Activated CD4-positive, alpha-beta T cell treated with anti-CD3 and anti-CD28 coated beads, Interleukin-2, amount 50 U/mL, for 16 hours (primary cell): ENCODE measurements at places on chromosomes 2 and 18.
A peak's percentile ranks its signal among the peaks of the same experiment; 100 is the strongest.

DNA sequence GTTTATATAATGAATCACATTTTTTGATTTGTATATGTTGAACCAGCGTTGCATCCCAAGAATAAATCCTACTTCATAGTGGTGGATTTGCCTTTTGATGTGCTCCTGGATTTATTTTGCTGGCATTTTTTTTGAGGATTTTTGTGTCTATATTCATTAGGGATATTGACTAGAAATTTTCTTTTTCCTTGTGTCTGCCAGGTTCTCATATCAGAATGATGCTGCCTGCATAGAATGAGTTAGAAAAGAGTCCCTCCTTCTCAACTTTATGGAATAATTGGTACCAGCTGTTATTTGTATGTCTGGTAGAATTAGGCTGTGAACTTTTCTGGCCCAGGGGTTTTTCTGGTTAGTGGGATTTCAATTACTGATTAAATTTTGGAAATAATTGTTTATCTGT, 457.4 kb upstream of the DSEL start:
- DNase-seq = no peak

- DNase-seq = no peak
These were observed 171.4 kb upstream of the SERPINE2 start for GRCh38 chr2:224210286-224211180.

DNA sequence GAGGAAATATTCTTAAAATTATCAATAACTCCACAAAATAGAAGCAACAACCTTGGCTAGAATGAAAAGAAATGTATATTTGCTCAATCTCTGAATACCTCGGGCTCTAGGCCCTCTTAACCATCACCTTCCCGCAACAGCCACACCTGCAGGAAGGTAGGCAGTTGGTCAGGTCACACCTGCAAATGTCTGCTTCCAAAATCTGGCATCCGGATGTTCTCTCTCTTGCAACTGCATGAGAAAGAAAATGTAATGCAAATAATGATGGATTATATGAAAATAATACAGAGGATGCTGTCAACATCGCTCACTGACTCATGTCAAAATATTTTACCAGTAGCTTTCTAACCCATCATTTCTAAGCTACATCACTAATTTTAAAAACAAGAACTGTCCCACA, 148.3 kb downstream of the SATB2 start:
- DNase-seq = no peak

- DNase-seq = peak; percentile 22
These were observed 140.7 kb downstream of the RNF144A start for GRCh38 chr2:7057865-7058400.

- no peak for DNase-seq
These were observed 56.1 kb downstream of the OSBPL6 start for GRCh38 chr2:178250429-178250828.

GRCh38 chr18:9048236-9048635, 54.3 kb upstream of the NDUFV2 start:
- DNase-seq = peak; percentile 18

GRCh38 chr2:52423111-52423510, 1344.5 kb upstream of the CHAC2 start:
- DNase-seq = no peak

- no peak for DNase-seq
These were observed 563.2 kb downstream of the RNF144A start for GRCh38 chr2:7480431-7480830.

DNA sequence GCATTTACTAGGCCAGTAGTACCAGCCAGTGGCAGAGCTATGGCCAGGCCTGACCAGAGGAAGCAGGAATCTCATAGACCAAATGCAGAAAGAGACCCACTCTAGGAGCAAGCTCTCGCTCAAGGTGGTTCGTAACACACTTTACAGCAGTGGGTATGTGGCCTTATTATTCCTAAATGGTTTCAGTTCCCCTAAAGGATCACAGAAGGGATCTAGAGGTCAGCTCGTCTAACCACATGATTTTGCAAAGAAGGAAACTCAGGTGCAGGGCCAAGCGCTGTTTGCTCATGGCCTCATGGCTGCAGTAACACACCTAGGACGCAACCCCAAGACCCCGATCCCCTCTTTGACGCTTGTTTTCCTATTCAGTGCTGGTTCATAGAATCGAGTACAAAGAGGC, 65.5 kb upstream of the ATG16L1 start:
- no peak for DNase-seq

DNA sequence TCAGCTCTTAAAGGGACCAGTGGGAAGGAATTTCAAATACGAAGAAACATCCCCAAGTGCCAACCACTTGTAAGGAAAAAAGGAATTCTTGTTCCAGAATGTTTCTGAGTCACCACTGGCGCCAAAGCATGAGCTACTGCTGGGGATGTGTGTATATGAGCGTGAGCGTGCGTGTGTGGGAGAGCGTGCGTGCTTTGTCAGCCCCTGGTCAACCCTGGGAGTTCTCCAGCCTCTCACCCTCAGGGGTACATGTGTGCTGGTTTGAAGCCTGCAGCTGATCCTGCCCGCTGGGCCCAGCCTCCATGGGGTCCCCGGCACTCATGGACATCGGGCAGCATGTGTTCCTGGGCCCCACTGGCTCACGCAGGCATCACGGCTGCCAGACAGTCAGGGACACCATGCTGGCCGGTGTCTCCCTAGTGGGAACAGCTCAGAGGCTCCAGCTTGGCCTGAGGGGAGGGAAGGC, 17.1 kb downstream of the HS6ST1 start:
- DNase-seq = no peak

DNA sequence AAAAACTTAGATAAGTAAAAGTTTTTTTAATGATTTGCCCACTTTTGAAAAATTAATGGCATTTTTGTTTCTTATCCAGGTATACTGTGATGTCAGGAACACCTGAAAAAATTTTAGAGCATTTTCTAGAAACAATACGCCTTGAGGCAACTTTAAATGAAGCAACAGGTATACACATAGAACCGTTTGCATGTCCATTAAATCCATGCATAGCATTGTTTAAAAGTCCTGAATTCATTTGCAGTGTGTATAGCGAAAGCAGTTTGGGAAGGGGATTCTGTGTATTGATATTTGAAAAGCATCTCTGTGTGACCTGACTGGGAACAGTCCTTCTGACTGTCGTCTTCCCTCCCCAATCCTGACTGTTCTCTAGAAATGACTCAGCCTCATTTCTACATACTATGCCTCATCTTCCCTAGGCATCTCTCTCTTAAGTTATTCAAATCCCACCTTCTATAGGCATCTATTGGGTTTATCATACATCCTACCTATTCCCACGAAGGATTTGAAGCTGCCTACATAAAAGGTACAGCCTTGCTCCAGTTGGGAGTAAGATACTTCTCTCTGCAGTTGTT, 79.2 kb upstream of the MAP3K20 start:
- no peak for DNase-seq

- DNase-seq = no peak
These were observed 407.6 kb downstream of the TGIF1 start for GRCh38 chr18:3857544-3857943.

DNA sequence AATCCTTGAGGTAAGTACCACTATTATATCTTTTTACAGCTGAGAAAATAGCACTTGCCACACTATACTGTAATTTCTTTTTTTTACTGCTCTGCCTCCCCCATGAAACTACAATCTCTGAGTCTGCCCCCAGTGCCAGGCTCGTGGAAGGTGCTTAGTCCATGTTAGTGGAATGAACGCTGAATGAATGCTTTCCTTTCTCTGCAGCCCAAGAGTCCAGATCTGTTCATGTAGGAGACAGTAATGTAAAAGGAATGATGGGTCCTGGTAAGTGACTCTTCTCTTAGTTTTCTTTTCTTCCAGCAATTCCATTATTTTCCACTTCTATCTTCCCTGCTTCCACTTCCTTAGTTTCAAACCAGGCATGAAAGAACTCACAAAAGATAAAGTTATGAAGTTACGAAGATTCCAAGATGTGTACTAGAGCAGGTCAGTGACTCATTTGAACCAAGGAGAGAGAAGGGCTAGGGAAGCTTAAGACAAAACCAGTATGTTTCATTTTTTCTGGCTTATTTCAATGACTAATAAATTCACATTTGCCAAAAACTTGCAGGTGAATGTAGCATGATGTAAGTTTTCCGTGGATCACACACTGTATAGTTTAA, 46.0 kb downstream of the ARHGEF33 start:
- no peak for DNase-seq

DNA sequence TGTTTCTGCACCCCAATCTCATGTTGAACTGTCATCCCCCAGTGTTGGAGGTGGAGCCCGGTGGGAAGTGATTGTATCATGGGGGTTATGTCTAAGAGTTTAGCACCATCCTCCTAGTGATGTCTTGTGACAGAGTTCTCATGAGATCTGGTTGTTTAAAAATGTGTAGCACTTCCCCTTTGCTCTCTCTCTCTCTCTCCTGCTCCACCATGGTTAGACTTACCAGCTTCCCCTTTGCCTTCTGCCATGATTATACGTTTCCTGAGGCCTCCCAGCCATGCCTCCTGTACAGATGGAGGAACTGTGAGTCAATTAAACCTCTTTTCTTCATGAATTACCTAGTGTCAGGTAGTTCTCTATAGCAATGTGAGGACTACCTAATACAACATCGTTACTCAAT, 396.9 kb upstream of the LRATD1 start:
- no peak for DNase-seq

DNA sequence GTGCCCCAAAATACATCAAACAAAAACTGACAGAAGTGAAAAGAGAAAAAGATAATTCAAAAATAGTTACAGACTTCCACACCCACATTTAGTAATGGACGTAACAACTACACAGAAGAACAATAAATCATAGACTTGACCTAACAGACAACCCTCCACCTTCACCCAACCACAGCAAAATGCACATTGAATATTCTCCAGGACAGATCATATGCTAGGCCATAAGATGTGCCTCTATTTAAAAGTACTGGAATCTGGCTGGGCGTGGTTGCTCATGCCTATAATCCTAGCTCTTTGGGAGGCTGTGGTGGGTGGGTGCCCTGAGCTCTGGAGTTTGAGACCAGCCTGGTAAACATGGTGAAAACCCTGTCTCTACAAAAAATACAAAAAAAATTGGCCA, 20.0 kb downstream of the SLC66A2 start:
- DNase-seq = no peak

- no peak for DNase-seq
These were observed 66.1 kb downstream of the TMEFF2 start for GRCh38 chr2:192128655-192129054.

GRCh38 chr2:134499307-134499926, 219.4 kb downstream of the TMEM163 start:
- no peak for DNase-seq

GRCh38 chr18:79007440-79007839, 27.8 kb downstream of the SALL3 start:
- DNase-seq = no peak

DNA sequence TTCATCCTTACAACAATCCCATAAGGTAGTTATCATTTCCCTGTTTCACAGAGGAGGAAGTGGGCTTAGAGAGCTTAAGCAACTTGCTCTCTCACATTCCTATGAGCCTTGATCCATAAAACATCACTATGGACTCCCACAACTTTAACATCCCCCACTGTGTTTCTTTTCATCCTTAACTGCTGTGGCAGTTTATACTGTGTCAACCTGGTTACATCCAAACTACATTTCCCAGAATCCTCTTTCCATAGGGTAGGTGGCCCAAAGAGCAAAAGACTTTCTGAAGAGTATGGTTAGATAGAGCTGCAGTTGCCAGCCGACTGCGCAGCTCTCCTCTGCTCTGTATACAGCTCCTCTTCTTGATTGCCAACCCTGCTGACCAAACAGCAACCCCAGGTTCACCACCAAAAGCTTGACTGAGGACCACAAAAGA, 22.5 kb downstream of the MAP3K2 start:
- no peak for DNase-seq

GRCh38 chr2:172283476-172283875, 143.9 kb upstream of the ITGA6 start:
- DNase-seq = no peak
